ENCODE measurements at places on chromosomes 13 and 19.

GRCh38 chr19:11264452-11265176 lies 2.3 kb upstream of the DOCK6 start:
- DNase-seq = no peak

GRCh38 chr13:65971541-65971940 lies 1258.6 kb downstream of the PCDH9 start:
- no peak for DNase-seq

DNA sequence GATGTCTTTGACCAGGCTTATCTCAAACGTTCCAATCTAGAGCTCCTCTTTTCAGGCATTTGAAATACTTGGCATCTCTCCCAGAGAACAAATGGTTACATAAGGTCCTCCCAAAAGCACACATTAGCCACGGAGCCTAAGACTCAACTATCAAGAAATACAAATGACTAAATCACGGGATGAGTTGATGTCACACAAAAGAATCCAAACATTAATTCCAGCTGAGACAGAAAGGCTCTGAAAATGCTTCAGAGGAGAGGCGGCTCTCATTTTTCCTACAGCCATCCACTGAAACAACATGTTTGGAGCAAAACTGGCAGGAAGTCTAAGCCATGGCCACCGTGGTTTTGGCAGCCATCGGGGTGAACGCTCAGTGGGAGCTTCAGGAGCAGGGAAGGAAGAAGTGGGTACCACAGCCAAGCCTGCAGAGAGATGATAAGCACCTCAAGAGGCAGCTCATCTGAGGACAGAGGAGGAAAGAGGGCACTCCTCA lies 122.5 kb downstream of the STK24 start:
- no peak for DNase-seq

- DNase-seq = no peak
These were observed 59.3 kb upstream of the ABCC4 start for GRCh38 chr13:95360464-95361097.

- DNase-seq = no peak
These were observed 21.3 kb downstream of the ZNF607 start for GRCh38 chr19:37698216-37698615.

DNA sequence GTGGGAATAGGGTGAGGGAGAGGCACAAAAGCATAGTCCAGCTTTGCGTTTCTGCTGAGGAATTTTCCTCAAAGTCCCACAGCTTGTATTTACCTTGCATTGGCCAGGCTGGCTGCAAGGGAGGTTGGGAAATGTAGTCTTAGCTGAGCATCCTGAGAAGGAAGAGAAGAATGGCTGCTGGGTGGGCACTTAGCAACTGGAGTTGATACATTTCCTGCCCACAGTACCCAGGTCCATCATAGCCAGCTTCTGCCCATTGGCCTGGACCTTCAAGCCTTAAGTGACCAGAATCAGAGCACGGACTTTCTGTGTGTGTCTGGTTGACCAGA lies 112.4 kb downstream of the SIPA1L3 start:
- no peak for DNase-seq

DNA sequence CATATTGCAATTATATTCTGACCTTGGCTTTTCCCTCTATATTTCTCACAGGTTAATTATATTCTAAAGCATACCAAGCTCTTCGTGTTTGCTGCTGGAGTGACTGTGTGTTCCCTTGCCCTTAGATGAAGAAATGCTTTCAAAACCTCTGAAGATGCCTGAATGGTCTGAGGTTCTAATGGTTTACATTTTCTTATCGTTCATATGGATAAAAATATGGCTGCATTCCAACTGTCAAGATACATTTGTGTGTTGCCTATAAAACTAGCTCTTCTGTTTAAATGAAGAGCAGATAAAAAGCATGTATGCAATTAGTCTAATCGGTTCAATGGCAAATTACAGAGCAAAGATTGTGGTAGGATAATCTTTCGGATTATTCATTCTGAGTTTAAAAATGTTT lies 68.4 kb upstream of the ANKRD10 start:
- no peak for DNase-seq

DNA sequence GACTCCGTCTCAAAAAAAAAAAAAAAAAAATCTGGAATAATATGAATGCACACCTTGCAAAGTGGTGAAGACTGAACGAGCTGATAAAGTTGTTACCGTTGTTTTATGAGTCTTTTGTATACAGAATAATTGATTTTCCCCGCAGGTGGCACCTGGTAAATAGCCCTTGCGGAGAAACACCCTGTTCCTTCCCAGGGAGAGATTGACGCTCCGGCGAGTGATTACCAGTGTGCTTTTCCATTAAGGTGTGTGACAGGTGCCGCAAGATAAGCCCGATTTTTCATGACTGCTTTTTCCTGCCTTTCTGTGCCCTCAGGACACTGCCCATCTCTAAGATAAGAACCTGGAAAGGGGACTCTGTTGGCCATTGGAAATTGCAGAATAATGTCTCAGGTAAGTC lies 943 bp downstream of the ZNF302 start:
- no peak for DNase-seq

GRCh38 chr13:25213715-25214114 lies 41.6 kb upstream of the AMER2 start:
- no peak for DNase-seq

DNA sequence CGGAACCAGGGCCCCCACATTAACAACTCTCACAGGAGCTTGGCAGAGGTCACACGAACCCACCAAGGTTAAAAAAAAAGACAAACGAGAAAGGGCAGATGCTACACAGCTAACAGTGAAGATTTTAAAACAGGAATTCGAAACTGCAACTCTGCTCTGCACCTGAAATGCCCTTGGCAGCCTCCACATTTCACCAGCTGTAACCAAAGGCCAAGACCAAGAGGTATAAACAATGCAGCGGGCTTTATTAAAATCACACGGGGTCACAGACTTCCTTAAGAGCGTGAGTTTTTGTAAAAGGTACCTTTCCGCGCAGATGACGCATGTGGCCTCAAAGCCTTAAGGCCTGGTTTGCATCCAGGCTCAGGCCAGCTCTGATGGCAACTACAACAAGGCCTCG lies 88.2 kb downstream of the STK24 start:
- DNase-seq = no peak

DNA sequence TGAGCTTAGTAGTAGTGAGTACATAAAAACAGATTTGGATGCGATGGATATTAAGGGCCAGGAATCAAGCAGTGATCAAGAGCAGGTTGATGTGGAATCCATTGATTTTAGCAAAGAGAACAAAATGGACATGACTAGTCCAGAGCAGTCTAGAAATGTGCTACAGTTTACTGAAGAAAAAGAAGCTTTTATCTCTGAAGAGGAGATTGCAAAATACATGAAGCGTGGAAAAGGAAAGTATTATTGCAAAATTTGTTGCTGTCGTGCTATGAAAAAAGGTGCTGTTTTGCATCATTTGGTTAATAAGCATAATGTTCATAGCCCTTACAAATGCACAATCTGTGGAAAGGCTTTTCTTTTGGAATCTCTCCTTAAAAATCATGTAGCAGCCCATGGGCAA lies 11.4 kb downstream of the CHAMP1 start:
- no peak for DNase-seq

- peak; percentile 24 for DNase-seq
These were observed 2.2 kb upstream of the TNFSF9 start for GRCh38 chr19:6528544-6529121.

GRCh38 chr13:103236213-103236612 lies 170.0 kb upstream of the SLC10A2 start:
- DNase-seq = no peak

DNA sequence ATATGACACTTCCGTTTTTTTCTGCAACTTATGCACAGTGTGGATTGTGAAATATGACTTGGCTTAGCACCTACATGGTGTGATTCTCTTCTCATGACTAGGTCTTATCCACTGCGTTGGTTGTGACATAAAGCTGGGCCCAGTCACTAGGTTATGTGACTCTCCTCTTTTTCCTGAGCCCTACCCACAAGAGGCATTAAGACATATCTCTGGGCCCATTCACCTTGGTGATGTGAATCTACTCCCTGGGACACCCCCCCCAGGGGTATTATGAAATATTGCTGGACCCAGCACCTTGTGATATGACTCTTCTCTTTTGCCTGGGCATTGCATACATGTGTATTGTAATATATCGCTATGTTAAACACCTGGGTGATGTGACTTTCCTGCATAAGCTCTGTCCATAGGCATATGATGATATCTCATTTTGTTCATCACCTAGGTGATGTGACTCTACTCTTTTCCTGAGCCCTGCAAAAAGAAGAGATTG lies 85.8 kb upstream of the ZNF43 start:
- DNase-seq = no peak

DNA sequence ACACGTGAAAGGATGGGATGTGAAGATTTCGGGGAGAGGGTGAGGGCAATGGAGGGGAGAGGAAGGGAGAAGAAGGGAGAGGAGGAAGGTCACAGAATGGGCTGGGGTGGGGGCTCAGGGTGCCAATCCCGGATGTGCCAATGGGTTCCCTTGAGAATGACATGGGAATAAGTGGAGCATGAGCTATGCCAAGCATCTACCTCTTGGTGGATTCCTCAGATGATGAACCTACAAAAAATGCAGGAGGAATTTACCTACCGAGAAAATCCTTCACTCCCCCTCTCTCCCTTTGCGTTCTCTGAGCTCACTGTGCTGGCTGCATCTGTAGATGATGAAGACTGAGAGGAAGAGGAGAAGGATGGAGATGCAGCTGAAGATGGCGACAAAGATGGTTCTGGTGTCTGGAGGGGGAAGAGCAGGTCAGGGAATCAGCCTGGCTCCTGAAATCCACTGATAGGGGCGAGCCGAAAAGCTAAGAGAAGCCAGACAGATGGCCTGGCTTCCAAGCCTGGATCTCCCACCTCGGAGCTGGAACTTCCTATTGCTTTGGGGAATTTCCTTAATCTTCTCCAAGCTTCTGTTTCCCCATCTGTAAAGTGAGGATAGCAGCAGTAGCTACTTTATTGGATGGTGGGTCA lies 21.6 kb downstream of the VSTM1 start:
- no peak for DNase-seq

GRCh38 chr19:2038284-2039088 lies 12.6 kb downstream of the MKNK2 start:
- DNase-seq = no peak

GRCh38 chr13:23871616-23872220 lies 17.5 kb downstream of the MIPEP start:
- DNase-seq = peak; percentile 33

GRCh38 chr13:91652404-91653301 lies 254.2 kb downstream of the GPC5 start:
- no peak for DNase-seq
